ENCODE measurements at places on chromosomes 2 and 18. TPM values are rescaled to one million over a fixed set of nuclear protein-coding genes. Genes with fewer than 3 reads are reported as not detected.

GRCh38 chr2:55112229-55113031 is 62.2 kb upstream of the RTN4 start:
- no peak for DNase-seq

COX5B gene
- total RNA-seq: 191 TPM

GRCh38 chr2:101748000-101748399 is 50.5 kb downstream of the MAP4K4 start:
- DNase-seq: no peak

LRATD1 gene
- 37.6 TPM for total RNA-seq

GRCh38 chr2:43129676-43130547 is 96.5 kb downstream of the ZFP36L2 start:
- DNase-seq: no peak

DNA sequence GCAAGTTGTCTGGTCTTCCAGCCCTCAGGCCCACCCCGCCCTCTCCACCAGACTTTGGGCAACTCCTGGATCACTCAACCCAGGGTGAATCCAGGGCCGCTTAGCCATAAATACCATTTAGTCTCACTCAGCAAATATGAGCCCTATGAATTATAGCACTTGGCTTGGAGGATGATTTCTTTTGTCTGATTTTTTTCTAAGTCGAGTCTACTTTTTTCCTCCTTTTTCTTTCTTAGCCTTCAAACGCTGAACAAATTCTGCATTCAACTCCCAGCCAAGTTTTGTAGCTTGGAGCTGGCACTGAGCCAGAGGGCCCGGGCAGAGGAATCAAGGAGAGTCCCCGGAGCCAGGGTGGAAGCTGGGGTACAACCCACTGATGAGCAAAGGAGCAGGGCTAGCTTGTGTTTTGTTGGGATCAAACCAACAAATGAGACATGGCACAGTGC is 48.7 kb downstream of the SERTAD2 start:
- no peak for DNase-seq

DNA sequence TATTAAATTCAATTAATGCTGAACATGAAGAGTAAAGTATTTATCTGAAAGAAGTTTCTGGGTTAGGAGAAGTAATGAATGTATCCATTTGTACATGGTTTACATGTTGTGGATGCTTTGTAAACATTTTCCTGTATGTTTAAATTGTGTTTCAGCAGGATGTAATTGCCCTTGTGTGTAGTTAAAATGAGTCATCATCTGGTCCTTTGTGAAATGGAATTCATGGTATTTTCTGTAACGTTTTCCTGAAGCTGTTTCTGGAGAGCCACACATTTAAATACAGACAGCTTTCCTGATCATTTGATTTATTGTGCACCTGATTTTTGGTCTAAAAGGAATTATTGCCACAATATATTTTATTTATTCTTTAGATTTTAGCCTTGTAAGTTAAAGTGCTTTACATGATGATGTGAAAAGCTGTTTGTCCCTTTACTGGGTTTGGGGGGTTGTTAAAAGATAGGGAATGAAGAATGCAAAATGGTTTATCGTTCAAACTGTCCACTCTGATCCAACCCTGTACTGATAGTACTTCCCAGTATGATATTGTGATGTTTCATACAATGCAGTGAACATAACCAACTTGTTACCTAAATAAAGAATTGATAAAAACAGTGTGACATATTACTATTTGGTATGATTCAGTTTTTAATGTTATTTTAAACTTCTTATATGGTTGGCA is 41.7 kb upstream of the SLC3A1 start:
- DNase-seq: no peak

DNA sequence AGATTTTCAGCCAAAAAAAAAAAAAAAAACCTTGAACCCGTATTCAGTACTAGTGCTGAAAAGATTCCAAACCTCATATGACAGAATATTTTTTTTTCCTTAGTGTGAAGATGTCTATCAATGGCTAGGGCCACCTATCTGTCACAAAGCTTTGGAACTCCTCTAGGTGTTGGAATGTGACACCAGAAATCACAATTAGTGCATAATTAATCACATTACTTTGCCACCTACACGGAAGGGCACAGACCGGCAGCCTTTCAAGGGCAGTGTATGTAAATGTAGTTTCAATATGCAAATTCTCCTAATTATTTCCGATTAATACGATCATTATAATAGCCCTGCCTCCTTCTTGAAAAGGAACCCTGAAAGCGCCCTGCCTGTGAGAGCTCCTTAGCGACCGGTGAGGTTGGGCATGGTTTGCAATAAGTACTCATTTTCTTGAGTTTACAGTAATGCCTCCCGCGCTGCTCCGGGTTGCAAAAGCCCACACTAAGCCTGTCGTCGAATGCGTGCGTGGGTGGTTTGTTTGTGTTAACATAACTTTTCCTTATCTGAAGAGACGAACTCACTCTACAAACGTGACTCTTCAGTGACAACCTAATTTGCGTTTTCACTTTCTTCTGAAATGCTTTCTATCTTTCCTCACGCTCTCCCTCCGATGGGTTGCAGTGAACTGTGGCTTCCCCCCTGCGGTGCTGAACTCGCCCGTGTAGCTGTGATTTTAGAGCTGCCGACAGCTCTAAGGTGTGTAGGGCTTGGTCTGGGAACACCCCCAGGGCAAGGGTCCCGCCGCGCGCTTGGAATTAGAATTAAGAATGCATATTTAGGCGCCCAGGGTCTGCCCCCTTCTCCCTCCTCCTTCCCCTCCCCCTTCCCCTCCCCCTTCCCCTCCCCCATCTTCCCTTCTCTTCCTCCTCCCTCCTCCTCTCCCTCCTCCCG is 765 bp upstream of the ID2 start:
- peak; percentile 46 for DNase-seq

TMEM37 gene
- 11.4 TPM for total RNA-seq

DNA sequence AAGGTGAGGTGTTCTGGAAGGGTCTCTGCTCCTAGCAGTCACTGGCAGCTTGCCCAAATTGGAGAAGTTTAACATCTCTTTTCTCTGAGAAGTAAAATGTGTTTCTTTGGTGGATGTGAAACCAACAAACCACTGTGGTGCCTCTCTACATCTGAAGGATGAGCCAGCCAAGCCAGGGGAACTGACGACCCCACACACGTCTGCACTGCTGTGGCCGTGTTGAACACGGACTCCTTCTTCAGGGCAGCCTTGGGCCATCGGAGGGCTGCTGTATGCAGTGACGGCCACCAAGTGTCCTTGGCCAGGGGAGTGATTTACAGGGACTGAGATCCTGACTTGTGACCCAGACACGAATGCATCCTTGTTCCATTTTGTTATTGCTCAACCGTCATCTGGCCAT is 207.8 kb downstream of the ACKR3 start:
- no peak for DNase-seq

- DNase-seq: no peak
These were observed 13.1 kb downstream of the HS6ST1 start for GRCh38 chr2:128305555-128306080.

DNA sequence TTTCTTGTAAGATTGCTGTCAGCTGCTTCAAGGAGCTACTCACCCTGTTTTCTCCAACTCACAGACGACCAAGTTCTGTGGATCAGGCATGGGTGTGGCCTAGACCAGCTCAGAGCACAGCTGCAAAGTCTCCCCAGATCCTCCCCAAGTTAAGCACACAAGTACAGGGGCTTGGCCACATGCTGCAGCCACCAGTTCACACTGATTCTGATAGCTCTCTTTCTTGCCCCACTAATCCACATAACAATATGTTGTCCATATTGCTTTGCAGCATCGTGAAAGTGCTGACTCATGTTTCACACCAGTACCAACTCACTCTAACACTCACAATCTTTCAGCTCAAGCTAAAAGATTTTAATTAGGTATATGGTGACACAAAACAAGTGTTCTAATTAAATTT is 437.0 kb downstream of the PARD3B start:
- no peak for DNase-seq

DNA sequence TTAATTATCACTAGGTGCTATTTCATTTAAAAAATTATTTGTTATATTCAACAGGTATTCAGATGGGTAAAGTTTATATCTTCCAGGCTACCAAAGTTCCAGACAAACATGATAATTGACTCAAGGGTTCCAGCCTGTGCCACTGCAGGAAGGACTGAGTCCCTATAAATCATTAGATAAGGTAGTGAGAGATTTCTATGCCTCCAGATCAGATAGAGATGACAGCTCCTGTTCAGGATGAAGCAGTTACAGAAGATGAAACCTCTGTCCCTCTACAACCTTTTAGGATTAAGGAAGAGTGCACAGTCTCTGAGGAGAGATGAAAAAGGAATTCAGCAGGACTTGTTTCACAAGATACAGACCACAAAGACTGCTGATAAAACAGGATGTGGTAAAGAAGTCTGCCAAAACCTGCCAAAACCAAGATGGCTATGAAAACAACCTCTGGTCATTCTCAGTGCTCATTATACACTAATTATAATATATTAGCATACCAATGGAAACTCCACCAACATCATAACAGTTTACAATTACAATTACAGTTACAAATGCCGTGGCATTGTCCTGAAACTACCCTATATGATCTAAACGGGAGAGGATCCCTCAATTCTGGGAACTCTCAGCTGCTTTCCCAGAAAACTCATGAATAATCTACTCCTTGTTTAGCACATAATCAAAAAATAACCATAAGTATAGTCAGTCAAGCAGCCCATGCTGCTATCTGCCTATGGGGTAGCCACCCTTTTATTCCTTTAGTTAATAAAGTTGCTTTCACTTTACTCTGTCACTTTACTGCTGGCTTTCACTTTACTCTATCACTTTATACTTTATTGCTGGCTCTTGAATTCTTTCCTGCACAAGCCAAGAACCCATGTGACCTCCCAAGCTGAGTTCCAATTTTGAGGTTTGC is 288.5 kb downstream of the PDE11A start:
- DNase-seq: no peak

DNER gene
- 0.15 TPM for total RNA-seq

MOCOS gene
- 0.56 TPM for total RNA-seq

DNA sequence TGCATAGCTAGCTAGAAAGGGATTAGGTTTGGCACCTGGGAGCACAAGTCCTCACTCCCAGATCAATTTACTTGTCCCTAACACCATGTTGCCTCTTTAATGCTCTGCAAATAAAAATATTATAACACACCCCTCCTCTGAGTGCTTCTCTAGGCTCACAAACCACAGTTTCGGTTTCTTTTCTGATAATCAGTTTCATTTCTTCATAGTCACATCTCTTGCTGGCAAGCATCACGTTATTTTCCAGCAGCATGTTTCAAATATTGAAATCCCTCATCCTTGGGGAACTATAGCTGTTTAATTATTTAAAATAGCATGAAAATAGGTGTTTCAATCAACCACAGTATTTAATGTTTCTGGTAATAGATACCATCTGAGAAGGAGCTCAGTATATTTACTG is 13.9 kb upstream of the SMCHD1 start:
- no peak for DNase-seq

DNA sequence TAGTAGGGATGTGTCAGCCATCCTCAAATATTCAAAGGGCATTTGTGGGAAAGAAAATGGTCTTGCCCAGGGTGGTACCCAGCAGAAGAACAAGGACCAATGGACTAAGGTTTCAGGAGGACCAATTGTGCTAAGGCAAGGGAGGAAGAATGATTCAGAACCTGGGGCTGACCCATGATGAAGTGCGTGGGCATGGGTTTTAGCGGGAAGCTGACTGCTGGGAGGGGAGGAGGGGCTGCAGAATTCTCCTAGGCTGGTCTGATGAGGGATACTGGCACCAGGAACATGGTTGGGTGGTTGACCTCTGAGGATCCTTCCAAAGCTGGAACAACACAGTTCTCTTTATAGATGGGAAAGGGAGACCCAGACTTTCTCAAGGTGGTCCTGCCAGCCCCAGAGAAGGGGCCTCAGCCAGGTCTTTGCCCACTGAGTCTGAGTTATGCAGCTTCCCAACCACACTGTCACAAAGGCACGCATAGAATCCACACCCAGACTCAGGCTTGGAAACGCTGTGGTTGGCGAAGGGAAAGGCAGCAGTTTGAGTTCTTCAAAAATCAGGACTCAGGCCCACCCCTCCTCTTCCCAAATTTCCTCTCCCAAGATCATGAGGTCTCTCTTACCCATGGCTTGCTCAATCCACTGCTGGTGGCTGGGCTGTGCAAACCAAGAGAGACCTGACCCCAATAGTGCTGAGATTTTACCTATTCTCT is 37.3 kb downstream of the MARCO start:
- no peak for DNase-seq

GRCh38 chr2:13550285-13551231 is 833.8 kb downstream of the TRIB2 start:
- no peak for DNase-seq

DNA sequence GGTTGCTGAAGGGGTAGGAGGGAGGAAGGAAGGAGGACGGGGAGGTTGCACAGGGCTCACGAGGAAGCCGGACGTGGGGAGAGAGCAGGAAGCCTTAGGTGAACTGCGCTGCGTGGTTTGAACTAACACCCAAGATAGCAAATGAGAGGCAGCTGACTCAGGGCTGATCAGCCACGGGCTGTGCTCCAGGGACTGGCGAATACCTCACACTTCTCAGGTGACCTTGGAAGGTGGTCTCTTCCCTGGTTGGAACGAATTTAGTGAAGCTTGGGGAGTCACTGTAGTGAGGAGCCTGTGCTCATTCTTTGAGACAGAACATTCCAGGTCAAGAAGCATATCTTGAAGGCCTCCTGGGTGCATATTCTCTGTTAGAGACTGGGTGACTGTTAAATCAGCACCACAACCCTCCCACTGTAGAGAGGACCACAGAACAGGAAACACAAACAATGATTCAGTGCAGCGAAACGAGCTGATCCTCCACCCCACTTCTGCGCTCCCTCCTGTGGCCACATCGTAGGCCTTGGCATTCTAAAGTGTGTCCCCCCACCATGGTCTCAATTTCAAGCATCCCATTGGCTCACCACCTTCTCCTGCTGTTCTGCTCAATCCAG is 33.8 kb downstream of the TOGARAM2 start:
- DNase-seq: no peak

DNA sequence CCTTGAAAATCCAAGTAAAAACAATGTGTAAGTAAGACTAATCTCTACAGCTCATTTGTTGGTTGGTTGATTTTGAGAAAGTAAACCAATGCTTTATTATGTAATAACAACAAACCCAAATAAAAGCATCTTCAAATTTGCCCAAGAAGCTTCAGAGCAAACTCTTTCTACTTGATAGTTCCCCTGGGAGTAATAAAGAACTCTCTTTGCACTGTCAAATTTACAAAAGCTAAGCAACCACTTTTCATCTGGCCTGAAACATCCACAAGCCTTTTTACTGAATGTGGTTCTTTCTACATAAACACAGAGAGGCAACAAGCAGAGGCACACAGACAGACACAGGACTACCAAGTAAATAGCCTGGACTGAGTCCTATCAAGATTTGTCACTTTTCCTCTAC is 28.8 kb upstream of the CACNB4 start:
- no peak for DNase-seq

ABHD3 gene
- 13.8 TPM for total RNA-seq

DNA sequence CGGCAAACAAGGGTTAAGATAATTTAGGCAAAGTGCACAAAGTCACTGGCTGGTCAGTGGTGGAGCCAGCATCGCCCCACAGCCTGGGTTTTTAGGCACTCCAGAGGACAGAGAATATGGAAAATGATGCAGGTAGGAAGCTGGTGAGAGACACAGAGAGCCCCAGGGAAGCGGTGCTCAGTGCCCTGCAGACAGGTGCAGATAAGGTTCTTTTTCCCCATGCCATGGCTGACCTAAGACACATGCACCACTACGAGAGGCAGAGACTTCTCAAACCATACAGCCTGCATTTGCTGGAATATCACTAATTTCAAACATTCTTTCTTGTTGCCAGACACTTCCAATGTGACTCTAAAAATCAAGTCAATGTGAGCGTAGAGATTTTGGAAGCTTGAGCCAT is 205.7 kb upstream of the APCDD1 start:
- DNase-seq: no peak

GRCh38 chr18:8298186-8298585 is 311.1 kb upstream of the RAB12 start:
- no peak for DNase-seq

GRCh38 chr2:105712166-105712915 is 32.4 kb upstream of the NCK2 start:
- no peak for DNase-seq

All from endothelial cell (in vitro differentiated cells).